ENCODE measurements at places on chromosomes 16 and 17.

DNA sequence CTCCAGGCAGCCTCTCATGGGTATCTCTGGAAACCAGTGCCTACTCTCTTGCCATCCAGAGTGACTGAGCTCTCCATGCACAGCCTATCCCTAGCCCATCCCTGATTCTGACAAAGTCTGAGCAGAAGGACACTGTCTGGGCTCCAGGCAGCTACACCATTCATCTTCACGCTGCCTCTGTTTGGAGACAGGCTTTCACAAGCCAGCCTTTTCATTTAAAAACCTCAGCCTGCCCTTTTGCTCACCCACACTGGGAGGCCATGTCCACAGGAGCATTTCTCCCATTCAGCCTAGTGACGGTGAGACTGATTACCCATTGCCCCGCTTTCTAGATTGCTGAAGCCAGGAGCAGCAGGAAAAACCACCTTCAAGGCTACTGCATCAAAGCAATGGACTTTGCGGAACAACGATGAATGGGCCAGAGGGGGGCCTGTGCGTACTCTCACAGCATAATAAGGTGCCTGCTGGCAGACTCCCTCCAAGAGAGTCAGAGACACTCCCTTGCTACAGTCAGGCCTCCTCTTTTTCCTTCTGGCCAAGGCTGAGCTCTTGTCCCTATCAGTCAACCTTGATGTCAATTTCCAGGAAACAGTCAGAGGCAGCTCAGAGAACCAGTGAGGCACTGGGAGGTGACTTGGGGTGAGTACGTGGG, 24.7 kb upstream of the CDH13 start:
- DNase-seq, result no peak

GRCh38 chr17:42774066-42774745, 957 bp downstream of the VPS25 start:
- no peak for DNase-seq

DNA sequence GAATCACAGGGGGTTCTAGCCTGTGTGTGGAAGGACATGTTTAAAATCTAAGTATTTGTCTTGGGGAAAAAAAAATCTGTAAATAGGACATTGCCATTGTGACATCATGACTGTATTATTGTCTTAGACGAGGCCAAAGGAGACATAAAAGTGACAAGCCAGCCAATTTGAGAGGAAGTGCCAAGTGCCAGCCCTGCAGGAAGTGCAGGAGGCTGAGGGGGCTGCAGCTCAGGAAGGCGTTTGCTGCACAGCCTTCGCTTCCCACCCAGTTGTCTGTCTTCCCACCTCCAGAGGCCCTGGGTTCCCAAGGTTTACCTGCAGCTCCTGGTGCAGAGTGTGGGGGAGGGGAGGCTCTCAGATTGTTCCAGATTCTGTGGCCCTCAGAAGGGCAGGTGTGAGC, 1.3 kb downstream of the ADCY7 start:
- DNase-seq, result no peak

DNA sequence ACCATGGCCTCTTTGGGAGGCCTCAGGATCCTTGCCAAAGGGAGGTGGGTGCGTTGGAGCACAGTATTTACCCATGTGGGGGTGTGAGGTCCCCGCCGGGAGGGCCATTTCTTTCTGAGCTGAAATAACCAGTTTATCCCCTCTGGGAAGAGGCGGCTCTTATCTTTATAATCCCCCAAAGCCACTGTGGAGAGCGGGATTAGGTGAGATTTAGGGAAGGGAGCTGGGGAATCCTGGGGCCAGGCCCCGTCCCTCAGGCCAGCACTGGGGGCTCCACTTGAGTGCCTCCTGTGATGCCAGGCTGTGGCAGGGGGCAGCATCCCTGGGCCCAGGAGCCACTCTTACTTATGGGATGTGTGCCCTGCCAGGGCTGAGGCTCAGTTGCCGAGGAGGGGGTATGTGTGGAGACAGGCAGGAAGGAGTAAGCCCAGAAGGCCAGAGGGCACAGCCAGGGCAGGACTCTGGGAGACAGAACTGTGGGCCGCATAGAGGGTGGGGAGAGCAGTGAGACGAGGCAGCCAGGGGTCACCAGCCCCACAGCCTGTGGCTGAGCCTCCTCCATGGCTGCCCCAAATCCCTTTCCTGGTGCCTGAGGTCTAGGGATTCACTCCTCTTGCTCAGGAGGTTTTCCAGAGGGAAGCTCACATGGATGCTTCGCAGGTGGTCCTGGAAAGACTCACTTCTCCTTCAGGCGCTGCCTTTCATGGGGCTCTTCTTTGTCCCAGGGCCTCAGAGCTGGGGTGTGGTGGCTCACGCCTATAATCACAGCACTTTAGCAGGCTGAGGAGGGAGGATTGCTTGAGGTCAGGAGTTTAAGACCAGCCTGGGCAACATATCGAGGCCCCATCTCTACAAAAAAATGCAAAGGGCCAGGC, 25.0 kb downstream of the TMEM94 start:
- DNase-seq, result no peak

DNA sequence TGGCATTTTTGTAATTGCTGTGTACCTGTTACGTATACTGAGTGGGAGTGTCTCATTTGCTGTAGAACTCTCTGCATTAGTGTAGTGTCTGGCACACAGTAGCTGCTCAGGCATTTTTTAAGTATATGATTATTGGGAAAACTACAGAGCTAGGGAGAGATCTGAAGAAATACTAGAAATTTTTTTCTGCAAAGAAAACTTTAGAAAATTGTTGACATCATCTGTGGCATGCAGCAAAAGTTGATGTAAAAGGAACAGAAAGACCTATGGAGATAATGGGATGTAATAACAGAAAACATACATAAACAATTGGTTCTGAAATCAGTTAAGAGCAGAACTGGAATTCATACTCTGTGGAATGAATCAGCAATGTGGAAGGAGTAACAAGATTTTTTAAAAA, 11.6 kb downstream of the CLTC start:
- no peak for DNase-seq

GRCh38 chr17:50346313-50347116, 589 bp downstream of the XYLT2 start:
- peak; percentile 58 for DNase-seq

- DNase-seq, result no peak
Measured at GRCh38 chr17:21286066-21286770, 1.7 kb downstream of the MAP2K3 start.

- no peak for DNase-seq
Measured at GRCh38 chr17:58072862-58073261, 10.4 kb upstream of the DYNLL2 start.

DNA sequence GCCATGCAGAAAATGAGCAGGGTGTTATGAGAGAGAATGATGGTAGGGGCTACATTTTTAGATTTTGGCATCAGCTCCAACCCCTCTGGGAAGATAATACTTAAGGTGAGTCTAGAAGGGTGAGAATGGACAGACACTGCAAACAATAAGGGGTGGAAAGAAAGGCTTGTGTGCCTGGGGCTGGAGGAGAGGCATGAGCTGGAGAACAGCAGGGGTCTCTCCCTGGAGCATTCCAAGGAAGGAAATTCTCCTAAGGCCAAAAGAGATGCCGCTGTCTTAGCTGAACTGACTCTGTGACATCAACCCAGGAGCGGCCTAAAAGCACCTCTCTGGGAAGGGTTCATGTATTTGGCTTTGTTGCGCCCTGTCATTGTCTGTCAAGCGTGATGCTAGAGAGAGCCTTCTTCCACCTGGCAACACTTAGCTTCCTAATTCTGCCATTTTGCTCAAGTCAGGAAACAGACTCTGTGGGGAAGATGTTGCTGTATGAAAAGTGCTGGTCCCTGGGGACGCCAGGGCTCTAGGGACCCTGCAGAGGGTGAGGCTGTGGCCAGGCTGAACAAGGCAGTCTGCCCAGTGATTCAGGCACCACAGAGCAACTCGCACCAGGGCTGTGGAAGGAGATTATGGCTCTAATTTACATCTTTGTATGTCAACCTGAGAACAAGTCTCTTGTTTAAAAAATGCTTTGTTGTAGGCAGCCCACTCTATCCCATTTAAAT, 225.7 kb downstream of the CBLN1 start:
- DNase-seq, result no peak

- DNase-seq, result no peak
Measured at GRCh38 chr17:46745376-46745775, 73.1 kb downstream of the WNT3 start.

- DNase-seq, result no peak
Measured at GRCh38 chr17:57902117-57902799, 52.4 kb upstream of the MRPS23 start.

- no peak for DNase-seq
Measured at GRCh38 chr17:58082341-58082869, 814 bp upstream of the DYNLL2 start.

- no peak for DNase-seq
Measured at GRCh38 chr16:15031179-15031578, 24.7 kb downstream of the NTAN1 start.

- DNase-seq, result no peak
Measured at GRCh38 chr17:8725881-8726876, 18.5 kb downstream of the CCDC42 start.

GRCh38 chr16:70728150-70728549, 42.3 kb upstream of the MTSS2 start:
- no peak for DNase-seq

GRCh38 chr16:87329436-87330256, 12.5 kb upstream of the C16orf95 start:
- DNase-seq, result no peak

GRCh38 chr17:9298776-9299295, 276.8 kb downstream of the STX8 start:
- DNase-seq, result no peak

DNA sequence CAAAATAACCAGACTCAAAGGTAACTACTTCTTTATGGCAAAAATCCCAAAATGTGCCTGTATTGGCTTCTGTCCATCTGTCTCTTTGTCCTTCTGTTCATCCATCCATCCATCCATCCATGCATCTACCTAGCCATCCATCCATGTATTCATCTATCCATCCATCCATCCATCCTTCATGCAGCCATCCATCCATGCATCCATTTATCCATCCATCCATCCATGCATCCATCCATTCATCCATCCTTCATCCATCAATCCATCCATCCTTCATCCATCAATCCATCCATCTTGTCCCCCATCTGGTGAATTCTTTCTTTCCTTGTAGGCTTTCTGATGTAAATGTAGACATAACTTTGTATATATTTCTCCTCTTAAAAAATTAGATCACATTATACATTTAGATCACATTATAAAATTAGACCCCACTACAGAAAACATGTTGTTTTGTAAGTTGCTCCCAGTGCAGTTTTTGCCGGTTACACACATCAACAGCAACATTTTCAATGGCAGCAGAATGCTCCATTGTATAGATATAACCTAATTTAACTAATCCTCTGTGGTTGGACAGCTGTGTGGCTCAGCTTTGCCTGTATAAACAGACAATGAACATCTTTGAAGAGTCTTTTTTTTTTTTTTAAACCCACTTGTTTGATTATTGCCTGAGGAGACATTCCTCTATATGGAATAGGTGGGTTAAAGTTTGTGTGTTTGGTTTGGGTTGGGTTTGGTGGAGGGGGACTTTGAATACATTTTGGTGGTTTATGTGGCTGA, 72.0 kb downstream of the MSI2 start:
- DNase-seq, result no peak

DNA sequence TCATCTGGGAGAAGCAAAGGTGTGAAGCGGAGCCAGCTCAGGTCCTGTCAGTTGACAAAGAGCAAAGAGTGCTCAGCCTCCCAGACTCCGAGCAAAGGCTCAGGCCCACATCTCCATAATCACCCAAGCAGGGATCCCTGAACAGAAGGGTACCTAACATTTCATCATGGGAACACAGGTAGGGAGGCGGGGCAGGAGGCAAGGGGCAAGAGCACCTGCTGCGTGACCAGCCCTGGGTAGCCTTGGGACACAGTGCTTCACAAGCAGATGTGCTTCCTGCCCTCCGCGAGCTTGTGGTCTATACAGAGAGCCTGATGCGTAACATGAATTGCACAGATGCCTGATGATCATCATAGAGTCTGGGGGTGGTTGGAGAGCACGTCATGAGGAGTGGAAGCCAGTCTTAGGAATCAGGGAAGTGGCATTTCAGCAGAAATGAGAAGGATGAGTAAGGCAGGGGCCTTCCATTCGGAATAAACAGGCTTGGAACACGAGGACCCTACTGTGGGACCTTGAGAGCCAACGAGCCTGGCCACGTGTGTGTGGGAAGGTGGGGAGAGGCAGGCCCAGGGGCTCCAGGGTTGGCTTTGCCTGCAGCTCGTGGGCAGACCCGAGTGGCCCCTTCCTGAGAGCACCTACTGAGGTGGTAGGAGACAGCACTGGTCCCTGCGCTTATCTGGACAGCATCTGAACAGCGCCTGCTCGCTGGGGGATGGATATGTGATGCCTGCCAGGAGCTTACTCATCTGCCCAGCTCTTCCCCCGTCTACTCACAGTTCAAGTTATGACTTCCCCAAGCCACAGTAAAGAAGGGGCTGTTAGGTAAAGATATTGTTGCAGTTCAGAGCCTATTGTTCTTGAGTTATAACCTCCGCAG, 125.8 kb downstream of the CCDC182 start:
- no peak for DNase-seq

DNA sequence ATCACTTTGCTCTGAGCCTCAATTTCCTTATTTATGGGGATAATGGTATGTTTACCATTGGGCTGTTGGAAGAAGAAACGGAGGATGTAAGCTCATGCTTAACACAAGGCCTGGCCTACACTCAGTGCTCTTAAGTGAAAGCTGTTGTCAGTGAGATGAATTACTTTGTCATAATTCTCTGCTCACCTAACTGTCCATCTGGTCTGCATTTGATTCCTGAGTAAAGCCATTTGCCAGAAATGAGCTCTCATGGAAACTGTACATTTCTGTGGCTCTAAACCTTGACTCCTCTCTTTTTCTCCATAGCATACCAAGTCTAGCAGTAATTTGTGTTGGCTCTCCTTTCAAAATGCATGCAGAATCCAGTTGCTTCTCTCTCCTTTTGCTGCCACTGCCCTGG, 445.7 kb downstream of the UTP18 start:
- DNase-seq, result no peak

DNA sequence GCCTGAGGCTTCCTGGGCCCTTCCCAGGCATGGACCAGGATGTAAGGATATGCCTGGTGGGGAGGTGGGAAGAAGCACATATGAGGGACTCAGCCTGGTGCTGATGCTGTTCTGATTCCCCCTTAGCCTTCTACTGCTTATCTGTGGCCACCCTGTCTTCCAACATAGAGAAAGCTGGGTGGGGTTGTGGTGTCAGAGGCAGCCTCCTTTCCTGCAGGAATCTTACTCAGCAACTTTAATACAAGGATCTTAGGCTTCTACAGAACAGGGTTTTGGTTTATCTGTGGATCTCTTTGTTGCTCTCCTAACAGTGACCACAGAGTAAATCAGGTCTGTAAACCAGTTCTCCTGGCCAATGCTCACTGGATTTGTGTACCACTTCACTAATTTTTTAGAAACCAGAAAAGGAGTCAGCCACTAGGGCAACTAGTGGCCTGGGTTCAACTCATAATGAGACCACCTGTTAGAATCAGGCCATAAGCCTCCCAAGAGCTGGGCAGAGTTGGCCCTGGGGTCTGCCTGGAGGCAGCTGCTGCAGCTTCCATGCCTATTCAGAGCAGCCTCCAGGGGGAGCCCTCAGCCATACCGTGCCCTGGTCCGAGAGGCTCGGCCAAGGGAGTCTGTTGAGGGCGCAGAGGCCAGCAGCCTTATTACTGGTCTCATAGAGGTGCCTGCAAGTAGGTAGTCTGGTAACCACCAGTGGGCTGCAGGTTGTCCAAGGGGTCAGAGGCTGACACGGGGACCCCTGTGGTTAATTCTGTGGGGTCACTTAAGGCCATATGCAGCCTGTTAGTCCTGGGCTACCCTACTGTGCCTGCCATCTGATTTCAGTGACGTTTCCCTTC, 7.1 kb downstream of the HAS3 start:
- peak; percentile 60 for DNase-seq

Measured in stimulated activated CD4-positive, alpha-beta T cell treated with anti-CD3 and anti-CD28 coated beads, Interleukin-4, amount 100 ng/mL, for 24 hours (primary cell).